ENCODE measurements at places on chromosomes 11 and 22. TPM values are rescaled to one million over a fixed set of nuclear protein-coding genes. Genes with fewer than 3 reads are reported as not detected.

DNA sequence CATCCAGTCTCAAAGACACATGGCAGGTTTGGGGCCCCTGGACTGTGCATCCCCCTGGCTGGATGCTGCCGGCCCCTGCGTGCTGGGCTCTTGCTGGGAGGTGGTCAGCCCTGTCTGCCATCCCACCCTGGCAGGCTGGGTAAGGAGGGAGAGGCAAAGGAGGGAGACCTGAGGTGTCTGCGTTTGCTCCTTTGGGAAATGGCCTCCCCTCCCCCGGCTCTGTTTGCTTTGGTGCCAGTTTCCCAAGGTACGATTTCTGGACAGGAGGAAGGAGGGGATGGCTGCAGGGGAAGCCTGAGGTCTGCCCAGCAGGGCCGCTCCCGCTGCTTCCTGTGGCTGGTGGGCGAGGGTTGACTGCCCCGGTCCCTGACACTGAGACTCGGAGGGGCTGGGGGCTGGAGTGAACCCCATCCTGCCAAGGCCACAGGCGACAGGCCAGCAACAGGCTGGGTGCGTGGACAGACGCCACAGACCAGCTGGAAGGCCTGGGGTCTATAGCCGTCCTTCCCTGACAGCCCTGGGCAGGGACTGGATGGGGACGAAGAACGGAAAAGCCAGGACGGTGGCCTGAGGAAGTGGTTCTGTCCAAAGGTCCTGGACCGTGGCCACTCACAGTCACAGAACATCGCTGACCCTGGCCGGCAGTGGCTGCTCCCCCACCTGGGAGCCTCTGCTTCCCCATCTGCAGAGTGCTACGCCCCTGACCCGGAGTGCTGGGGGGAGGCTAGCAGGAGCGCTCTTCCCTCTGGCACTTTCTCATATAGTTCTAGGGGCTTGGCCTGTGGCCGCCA, 38.0 kb downstream of the OSBPL5 start:
- DNase-seq, result no peak

GRCh38 chr11:15071556-15072255, 1.7 kb upstream of the CALCB start:
- no peak for DNase-seq

- DNase-seq, result no peak
Measured at GRCh38 chr11:38282718-38283117, 1684.7 kb upstream of the RAG2 start.

- DNase-seq, result no peak
Measured at GRCh38 chr11:2523821-2524391, 79.1 kb downstream of the KCNQ1 start.

Gene ASCL2
- 0.12 TPM for total RNA-seq

Gene KCNJ11
- 0.63 TPM for total RNA-seq

DNA sequence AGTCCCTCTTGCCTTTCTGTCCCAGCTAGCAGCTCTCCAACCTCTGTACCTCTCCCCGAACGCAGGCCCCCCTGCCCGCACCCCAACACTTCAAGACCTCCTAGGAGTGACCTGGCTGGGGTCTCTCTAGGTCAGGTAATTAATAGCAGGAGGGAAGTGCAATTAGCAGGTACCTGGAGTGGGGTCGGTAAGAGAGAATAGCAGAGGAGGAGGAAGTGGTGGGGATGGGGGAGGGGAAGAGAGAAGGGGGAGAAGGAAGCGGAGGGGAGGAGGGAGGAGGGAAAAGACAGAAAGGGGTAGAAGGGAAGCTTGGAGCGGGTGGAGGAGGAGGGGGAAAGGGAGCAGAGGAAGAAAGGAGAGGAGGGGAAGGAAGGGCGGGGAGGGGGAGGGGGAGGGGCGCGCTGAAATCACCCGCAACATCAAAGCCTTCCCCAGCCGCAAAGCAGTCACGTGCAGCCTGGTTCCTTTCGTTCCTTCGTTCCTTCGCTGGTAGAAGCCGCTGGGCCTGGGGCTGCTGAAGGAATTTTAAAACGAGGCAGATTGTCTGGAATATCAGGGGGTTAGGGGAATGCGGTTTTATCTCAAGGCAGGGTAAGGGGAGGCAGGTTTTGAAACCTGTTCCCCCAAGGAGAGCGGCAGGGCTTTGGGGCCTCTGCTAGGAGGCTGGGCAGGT, 29.3 kb upstream of the TCF20 start:
- DNase-seq, result no peak

DNA sequence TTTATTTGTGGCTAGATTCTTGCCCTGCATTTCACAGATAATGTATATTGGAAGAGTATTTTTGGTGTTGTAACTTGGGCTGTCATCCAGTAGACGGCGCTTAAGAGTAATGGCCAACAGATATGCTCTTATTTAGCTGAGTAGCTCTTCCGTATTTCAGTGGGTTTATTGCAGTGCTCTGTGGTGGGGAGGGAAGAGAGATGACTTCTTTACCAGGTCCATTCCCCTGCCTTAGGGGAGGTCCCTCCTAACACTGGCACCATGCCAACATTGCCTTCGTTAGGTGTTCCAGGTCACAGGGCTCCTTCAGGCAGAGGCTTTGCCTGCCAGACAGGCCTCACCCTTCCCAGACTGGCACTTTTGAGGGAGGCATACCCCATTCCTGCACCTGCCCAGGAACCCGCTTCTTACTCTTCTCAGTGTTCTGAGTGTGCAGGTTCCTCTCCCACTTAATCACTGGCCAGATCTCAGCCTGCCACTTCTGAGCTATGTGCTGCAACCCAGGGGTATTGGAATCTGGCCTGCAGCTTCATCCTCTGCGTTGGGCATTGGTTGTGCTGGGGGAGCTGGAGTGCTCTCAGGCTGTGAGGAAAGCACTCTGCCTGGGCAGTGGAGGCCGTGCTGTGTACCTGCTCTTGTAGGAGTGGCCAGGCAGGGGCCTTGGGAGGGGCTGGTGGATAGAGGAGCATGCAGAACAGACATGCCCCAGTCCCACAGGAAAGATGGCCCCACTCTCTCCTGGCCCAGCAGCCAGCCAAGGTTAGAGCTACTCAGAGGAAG, 29.4 kb upstream of the SLN start:
- no peak for DNase-seq

- DNase-seq, result no peak
Measured at GRCh38 chr11:102967497-102967896, 12.0 kb upstream of the MMP13 start.

GRCh38 chr11:60838132-60838531, 3.8 kb upstream of the CCDC86 start:
- DNase-seq, result no peak

Gene CLP1
- total RNA-seq, result 13.1 TPM

DNA sequence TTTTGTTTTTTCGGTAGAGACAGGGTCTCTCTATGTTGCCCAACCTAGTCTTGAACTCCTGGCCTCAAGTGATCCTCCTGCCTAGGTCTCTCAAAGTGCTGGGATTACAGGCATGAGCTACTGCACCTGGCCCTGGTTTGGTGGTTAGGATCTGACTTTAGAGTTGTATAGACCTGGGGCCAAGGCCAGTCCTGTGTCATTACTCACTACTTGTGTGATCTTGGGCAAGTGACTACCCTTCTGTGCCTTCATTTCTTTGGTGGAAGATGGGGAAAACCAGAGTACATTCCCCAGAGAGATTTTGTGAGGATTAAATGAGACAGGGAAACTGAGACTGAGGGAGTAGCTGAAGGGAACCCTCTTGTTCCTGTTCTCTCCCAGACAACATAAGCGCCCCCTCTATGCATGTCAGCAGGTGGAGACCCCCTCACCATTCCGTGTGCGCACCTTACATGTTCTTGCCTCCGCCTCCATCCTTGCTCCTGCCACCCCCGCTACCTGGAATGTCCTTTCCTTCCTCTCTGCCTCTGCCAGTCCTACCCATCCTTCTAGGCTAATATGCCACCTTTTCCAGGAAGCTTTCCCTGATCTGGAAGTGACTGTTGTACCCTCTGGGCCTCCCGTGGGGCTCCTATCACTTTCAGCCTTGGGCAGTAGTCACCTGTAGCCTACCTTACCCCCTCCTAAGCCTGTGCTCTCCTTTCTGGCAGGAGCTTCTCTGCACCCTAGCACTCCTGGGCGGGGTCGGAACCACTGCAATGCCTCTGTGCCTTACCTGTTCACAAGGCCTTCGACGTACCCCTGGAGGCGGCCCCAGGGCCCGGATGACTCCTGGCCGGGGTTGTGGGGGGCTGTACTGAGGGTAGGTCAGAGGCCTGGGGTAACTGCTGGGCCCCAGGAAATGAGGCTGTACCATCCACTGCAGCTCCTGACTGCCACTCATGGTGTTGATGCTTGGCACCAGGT, 3.9 kb downstream of the FOSL1 start:
- DNase-seq, result no peak

Gene NDUFA6
- 108 TPM for total RNA-seq

- no peak for DNase-seq
Measured at GRCh38 chr22:31436132-31436531, 36.7 kb downstream of the DRG1 start.

DNA sequence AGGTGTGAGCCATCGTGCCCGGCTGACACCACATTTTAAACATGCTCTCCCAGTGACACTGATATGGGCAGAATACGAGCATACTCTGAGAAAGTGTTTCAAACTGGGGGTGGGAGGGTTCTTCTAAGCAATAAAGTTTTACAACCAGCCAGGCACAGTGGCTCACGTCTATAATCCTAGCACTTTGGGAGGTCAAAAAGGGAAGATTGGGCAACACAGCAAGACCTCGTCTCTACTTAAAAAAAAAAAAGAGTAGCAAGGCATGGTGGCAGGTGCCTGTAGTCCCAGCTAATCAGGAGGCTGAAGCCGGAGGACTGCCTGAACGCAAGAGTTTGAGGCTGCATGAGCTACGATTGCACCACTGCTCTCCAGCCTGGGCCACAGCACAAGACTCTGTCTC, 2.2 kb downstream of the GANAB start:
- DNase-seq, result no peak

DNA sequence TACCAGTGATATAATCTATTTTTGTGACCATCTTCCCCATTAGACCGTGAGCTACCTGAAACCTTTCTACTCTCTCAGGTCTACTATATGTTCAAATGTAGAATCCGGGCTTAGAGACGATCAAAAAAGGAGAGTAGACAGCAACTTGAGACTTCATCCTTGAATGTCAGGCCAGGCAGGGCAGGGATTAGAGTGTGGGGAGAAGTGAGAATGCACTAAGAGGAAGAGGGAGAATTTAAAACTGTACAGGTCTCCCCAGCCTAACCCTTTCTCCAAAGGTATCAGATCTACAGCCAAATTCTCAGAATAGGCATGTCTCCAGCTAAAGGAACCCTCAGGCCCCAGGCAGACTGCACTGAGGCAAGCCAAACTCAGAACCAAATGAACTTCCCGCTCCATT, 935 bp downstream of the LAMTOR1 start:
- DNase-seq, result no peak

All from epithelial cell of proximal tubule (primary cell).